ENCODE measurements at places on chromosomes 6 and 20.

- no peak for DNase-seq
These were observed 40.3 kb downstream of the FYN start for GRCh38 chr6:111832833-111833418.

DNA sequence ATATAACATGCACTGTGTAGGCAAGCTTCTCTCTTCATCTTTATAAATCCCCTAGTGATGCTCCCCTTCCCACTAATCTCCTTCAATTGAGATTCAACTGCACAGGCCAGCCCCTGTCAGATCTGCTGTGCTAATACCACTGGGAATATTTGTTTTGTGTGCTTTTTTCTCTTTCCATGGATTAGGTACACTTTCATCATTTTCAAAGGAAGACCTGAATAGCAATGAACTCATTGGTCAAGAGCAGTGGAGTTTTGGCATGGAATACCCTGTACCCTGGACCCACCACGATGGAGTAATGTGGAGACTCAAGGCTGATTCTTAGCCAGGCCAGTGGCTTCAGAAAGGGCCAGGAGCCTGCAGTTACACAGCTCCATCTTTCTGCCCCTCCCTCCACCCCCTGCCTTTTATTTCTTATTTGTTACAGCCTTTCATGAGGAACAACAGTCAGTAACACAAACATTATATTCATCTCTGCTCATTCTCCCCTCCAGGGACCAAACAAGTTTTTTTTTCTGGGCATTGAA is 75.4 kb upstream of the KCNG1 start:
- DNase-seq, result no peak

DNA sequence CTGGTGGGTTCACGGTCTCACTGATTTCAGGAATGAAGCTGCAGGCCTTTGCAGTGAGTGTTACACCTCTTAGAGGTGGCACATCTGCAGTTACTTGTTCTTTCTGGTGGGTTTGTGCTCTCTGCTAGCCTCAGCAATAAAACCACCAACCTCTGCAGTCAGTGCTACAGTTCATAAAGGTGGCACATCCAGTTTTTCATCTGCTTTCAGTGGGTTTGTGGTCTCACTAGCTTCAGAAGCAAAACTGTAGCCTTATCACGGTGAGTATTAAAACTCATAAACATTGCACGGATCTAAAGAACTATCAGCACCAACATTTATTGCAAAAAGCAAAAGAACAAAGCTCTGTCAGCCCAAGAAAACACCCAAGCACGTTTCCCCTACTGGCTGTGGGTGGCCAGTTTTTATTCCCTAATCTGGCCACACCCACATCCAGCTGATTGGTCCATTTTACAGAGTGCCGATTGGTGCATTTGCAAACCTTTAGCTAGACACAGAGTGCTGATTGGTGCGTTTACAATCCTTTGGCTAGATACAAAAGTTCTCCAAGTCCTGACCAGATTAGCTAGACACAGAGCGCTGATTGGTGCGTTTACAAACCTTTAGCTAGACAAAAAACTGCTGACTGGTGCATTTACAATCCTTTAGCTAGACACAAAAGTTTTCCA is 3.4 kb upstream of the TMEM14C start:
- DNase-seq, result no peak

GRCh38 chr6:25747477-25747876 is 7.1 kb upstream of the SLC17A4 start:
- DNase-seq, result no peak

- peak; percentile 26 for DNase-seq
These were observed 28.6 kb downstream of the C6orf89 start for GRCh38 chr6:36914227-36914794.

GRCh38 chr6:99746261-99746895 is 139.7 kb downstream of the PRDM13 start:
- peak; percentile 68 for DNase-seq

DNA sequence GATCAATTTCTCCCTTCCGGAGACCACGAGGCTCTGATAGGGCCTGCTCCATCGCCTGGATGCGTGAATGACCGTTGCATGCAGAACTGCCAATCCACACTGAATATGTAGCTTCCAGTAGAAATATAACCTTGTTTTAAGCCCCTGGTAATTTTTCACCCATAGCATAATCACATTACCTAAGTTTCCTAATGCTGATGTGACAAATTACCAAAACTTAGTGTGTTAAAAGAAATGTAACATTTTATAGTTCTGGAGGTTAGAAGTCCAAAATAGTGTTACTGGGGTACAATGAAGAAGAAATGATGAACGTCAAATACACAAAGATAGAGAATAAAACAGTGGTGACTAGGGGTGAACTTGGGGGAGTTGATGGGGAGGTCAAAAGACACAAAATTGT is 22.0 kb upstream of the SIRPD start:
- DNase-seq, result no peak

- DNase-seq, result no peak
These were observed 59.7 kb upstream of the MDGA1 start for GRCh38 chr6:37757381-37757780.

DNA sequence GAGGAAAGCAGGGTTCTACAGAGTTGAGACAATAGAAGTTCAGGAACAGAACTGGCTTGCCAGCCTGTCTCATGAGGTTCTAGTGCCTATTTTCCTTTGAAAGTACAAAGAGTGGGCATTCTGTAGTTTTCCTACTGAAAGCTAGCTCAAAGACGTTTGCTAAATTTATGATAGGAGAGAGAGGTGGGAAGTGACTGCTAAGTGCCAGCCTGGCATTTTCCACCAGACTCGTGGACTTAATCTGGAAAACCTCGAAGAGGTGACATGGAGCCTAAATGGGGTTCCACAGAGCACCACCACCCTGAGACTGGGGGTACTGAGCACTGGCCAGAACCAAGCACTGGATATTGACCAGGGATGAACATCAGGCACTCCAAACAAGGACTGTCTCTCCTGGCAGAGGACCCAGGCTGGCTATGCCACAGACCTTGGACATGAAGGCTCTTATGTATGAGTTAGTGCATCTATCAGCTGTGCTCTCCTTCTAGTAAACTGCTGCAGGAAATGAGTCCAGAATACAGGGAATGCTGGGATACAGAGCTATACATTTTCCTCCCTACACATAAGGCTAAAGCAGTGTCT is 7.1 kb downstream of the PEX6 start:
- no peak for DNase-seq

- DNase-seq, result no peak
These were observed 157.0 kb downstream of the GJA1 start for GRCh38 chr6:121592261-121592935.

- no peak for DNase-seq
These were observed 28.3 kb downstream of the DUSP22 start for GRCh38 chr6:320351-321157.

GRCh38 chr6:38323216-38323615 is 316.5 kb downstream of the BTBD9 start:
- no peak for DNase-seq

- no peak for DNase-seq
These were observed 135.0 kb upstream of the SGK1 start for GRCh38 chr6:134452906-134453305.

- DNase-seq, result no peak
These were observed 1056.2 kb downstream of the EPHA7 start for GRCh38 chr6:92363111-92363510.

DNA sequence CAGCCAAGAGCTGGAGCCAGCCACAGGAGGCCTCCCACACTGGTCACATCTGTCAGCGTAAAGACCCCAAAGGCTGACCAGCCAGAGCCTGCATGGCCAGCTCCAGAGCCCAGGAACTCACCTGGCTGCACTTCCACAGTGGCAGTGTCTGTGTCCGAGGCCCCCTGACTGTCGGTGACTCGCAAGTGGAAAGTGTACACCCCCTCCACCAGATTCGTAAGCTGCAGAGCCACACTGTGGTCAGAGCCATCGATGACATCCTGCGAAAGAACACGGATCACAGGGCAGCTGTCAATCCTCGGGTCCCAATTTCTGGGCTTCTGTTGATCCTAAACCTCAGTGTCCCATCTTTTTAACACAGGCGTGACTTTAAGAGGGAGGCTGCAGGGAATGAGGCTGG is 69.3 kb downstream of the ALDH5A1 start:
- no peak for DNase-seq

GRCh38 chr6:80610846-80611245 is 504.4 kb downstream of the BCKDHB start:
- DNase-seq, result peak; percentile 49

DNA sequence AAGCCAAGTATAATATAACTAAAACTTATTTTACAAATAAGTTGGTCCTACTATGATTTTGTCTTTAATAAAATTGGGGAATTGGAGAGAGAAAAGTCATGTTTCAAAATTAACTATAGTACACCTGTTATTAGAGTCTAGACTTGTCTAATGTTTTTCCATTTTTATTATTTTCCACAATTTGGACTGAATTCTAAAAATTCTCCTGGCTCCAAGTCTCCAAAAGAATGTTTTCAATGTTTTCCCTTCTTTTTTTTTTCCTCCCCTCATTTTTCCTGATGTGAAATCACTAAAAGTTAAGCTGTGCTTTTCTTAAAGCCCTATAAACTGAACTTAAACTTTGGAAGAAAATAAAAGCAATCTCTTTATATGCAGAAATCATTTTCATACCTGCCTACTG is 11.3 kb downstream of the PTGIS start:
- no peak for DNase-seq

DNA sequence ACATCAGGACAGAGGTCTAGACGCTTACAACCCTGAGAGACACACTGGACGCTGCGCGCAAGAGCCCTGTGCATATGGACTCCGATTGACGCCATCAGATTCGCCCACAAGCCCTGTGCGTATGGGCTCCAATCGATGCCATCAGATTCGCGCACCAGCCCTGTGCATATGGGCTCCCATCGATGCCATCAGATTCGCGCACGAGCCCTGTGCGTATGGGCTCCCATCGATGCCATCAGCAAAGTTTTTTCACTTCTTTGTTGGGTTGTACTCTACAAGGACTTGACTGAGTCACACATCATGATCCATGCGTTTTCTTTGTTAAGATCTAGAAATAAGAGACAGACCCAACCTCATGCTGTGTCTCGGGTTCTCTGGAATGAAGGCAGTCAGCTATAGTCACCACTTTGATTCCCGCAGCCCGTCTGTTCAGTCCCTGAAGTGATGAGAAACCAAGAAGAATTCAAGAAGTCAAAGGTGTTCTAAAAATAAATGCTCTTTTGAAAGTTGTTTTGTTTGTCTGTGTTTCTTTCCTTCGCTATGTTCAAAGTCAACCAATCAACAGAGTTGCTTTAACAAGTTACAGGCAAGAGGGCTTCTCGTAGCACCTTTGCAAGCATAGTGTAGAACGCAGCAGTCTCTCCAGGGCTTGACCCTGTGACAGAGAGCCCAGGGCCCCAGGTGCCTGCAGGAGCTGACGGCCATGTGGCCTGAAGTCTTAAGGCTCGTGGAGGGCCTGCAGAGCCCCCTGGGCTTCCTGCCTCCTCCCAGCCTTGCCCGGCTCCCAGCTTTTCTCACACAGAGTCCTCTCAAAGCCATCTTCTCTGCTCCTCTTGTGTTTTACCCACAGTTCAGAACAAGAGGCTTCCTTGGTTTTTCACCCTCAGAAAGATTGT is 7.9 kb downstream of the RPS6KA2 start:
- no peak for DNase-seq

DNA sequence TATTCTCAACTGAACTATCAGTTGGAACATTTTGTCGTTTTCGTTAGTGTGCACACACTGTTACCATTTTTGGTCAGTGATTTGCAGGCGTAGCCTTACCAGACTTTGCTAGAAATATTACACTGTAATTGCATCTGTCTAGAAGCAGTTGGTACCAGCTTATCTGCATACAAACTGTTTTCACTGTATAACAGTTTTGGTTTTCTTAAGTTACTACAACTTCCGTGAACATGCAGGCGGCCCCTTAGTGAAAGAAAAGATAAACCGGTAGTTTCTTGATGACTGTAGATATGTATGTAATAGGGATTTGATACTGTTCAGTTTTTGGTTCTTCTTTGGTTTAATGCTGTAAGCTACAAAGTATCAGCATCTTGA is 1.3 kb downstream of the DSTN start:
- no peak for DNase-seq

GRCh38 chr6:116624036-116624805 is 7.9 kb downstream of the RSPH4A start:
- no peak for DNase-seq

GRCh38 chr6:339480-339879 is 47.2 kb downstream of the DUSP22 start:
- no peak for DNase-seq

- DNase-seq, result no peak
These were observed 32.7 kb downstream of the MTRES1 start for GRCh38 chr6:107060704-107061103.

DNA sequence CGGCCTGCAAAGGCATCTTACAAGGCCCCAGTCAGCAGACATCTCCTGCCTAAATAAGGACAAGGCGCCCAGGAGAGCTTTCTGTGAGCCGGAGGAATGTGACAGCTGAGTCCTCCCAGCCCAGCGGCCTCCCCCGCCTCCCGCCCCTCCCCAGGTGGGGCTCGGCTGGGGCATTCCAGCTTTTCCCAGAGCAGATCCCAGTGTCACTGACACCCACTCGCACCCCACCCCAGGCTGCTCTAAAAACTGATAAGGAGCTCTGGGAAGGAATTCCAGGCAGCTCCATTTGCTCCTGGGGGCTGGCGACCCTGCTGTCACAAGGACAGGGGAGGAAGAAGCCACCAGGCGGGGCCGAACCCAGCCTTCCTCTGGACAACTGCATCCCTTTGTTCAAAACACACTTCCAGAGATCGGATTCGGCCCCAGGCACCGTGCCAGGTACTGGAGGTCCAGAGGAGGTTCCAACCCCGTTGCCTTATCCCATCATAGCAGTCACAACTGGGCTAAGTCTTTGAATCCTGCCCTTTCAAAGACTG is 49.7 kb downstream of the JPH2 start:
- no peak for DNase-seq

- DNase-seq, result peak; percentile 56
These were observed 1.9 kb upstream of the AP5S1 start for GRCh38 chr20:3818155-3819151.

GRCh38 chr6:41646026-41646795 is 7.9 kb downstream of the MDFI start:
- DNase-seq, result no peak

GRCh38 chr6:70172252-70172651 is 130.6 kb downstream of the COL9A1 start:
- DNase-seq, result no peak

- DNase-seq, result no peak
These were observed 1.5 kb downstream of the MTHFD1L start for GRCh38 chr6:150866991-150867501.

DNA sequence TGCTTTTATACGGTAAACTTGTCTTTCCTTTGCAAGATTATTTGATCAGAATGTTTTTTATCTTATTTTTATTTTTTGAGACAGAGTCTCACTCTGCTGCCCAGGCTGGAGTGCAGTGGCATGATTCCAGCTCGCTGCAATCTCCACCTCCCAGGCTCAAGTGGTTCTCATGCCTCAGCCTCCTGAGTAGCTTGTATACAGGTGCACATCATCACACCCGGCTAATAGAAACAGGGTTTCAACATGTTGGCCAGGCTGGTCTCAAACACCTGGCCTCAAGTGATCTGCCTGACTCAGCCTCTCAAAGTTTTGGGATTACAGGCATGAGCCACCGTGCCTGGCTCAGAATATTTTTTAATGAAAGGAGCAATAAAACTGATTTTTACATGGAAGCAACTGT is 8.9 kb upstream of the LPIN3 start:
- no peak for DNase-seq

GRCh38 chr6:166417285-166417691 is 34.5 kb upstream of the MPC1 start:
- DNase-seq, result no peak

- DNase-seq, result no peak
These were observed 48.0 kb upstream of the STXBP5 start for GRCh38 chr6:147156218-147156617.
